ENCODE measurements at places on chromosomes 3 and 15.

DNA sequence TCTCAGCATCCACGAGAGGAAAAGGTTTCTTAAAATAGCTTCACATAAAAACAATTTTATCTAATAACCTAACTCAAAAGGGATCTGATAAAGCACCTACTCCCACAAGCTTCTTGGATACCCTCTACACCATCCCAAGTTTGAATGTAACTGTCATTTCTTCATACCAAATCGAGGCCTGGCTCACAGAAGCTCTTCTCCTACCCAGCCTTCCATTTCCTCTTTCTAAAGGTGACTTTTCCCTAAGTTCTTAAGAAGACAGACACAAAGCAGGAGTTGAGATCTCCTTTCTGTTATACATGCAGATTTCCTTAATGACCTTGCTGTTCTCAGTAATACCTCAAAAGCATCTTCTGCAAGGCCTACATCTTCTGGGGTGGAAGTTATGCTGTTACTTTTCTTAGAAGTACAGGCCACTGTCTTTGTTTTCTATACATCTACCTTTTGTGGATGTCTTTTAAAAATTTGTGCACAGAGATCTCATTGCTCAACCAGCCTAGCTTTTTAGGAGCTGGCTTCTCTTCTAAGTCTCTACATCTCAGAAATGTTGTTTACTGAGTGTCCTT lies 3.4 kb upstream of the LRRIQ4 start:
- no peak for DNase-seq

GRCh38 chr15:75238150-75238549 lies 20.0 kb upstream of the GOLGA6C start:
- DNase-seq: peak; percentile 4

GRCh38 chr15:34952481-34952880 lies 17.1 kb downstream of the AQR start:
- no peak for DNase-seq

GRCh38 chr3:14319654-14320182 lies 82.7 kb upstream of the SLC6A6 start:
- DNase-seq: peak; percentile 48

- DNase-seq: no peak
Measured at GRCh38 chr15:96337365-96338023, 7.0 kb downstream of the NR2F2 start.
